ENCODE measurements at places on chromosomes 4 and X.

GRCh38 chr4:7108660-7109059 lies 40.8 kb upstream of the GRPEL1 start:
- DNase-seq = no peak

- no peak for DNase-seq
Measured at GRCh38 chrX:106670631-106671030, 55.9 kb upstream of the RNF128 start.

DNA sequence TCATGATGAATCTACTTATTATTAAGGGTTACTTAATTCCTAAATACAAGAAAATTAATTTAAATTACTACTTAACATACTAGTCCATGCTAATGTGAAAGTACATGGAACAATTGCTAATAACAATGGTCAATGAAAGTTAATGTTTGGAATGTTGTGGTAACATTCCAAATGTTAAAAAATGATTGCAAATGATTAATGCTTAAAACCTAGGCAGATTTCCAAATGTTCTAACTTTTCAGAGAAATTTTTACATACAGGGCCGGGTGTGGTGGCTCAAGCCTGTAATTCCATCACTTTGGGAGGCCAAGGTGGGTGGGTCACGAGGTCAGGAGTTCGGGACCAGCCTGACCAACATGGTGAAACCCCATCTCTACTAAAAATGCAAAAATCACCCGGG lies 1851.3 kb upstream of the PCDH7 start:
- DNase-seq = no peak

GRCh38 chr4:129278868-129279267 lies 182.9 kb downstream of the C4orf33 start:
- DNase-seq = no peak

DNA sequence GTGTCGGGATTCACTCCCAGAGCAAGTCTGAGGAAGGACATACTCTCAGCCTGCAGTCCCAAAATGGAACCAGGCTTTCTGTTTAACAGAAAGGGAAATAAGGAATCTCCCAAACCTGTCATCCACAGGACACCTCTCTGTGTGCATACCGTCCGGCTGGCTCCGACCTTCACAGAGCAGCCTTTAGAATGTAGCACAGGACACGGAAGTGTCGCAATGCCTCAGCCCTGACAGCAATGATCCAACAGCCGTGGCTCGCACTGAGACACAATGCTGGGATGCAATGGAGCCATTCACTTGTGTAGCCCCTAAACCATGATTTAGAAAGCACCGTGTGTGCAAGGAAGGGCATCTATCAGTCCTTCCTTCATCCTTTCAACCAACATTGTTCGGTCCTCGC lies 15.5 kb upstream of the HELT start:
- DNase-seq = no peak

DNA sequence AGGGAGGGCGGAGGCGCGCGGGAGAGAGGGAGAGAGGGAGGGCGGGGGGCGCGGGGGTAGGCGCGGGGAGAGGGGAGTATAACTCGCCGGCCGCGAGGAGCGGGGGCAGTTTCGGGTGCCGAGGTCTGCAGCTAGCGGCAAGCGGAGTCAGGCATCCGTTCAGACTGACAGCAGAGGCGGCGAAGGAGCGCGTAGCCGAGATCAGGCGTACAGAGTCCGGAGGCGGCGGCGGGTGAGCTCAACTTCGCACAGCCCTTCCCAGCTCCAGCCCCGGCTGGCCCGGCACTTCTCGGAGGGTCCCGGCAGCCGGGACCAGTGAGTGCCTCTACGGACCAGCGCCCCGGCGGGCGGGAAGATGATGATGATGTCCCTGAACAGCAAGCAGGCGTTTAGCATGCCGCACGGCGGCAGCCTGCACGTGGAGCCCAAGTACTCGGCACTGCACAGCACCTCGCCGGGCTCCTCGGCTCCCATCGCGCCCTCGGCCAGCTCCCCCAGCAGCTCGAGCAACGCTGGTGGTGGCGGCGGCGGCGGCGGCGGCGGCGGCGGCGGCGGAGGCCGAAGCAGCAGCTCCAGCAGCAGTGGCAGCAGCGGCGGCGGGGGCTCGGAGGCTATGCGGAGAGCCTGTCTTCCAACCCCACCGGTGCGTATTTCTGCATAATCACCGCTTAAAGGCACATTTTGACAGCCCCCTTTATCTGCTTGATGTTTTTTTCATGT lies at the start of gene POU4F2:
Gene POU4F2 (plus strand): TSS at position 108 of the 720 bp plus-strand sequence. CDS start 248 bp downstream, at position 356.
- DNase-seq = no peak

DNA sequence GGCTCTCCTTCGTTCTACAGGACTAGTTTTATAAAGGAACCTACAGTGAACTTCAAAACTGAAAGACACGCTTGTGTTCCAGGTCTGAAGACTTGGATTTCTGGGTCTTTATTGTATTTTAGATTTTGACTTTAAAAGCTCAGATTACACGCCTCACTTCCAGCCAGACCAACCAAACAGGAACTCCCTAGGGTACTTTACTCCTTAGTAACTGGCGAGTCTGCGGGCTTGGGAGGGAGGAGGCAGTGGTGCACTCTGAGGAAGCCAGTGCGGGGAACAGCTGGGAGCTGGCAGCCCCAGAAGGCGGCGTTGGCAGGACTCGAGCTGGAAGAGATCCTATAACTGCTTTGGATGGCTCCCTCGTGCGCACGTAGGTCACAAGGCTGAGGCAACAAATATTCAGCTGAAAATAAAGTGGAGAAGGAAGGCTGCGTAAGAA lies 391 bp upstream of the PHKA1 start:
- DNase-seq = peak; percentile 59

DNA sequence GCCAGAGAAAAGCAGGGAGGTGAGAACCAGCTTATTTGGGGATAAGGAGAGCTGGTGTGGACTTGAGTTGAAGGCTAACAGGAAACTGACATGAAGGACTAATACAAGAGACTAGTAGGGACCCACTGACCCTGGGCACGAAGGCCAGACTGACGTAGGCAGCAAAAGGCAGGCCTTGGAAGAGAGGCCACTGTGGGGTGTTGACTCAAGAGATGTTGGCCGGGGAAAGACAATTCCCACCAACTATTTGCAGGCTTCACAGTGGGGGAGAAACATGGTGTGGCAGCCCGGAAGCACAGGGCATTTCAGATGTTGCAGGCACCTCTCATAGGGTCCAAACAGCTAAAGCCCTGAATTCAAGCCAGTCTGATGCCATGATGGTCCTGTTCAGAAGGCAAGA lies 24.4 kb upstream of the MAP3K15 start:
- no peak for DNase-seq

DNA sequence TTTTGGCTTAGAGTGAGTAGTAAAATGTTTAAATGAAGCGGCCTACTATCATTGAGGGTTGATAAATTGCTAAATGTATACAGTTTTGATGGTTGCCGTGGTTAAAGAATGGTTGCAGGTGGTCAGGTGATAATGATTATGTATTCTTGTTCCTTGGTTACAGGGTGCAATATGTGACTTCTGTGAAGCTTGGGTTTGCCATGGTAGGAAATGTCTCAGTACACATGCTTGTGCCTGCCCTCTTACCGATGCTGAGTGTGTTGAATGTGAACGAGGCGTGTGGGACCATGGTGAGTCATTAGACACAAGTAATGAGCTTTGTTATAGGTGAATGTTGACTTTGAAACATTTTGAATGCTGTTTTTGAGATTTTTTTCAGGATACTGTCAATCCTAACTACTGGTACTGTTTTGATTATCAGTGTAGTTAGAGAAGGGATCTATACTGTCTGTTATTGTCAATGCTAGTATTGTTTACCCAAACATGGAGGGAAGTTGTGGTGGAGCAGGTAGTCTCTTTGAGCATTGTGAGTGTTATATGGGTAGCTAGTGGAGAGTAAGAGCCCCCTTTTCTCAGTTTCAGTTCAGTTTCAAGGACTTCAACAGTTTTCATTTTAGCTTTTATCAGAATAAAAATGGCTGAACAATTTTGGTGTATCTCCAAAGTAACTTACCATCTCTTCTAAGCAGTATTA lies 8.9 kb downstream of the ZNF330 start:
- DNase-seq = no peak

GRCh38 chrX:111519215-111519614 lies 7.8 kb downstream of the SERTM2 start:
- DNase-seq = peak; percentile 54

DNA sequence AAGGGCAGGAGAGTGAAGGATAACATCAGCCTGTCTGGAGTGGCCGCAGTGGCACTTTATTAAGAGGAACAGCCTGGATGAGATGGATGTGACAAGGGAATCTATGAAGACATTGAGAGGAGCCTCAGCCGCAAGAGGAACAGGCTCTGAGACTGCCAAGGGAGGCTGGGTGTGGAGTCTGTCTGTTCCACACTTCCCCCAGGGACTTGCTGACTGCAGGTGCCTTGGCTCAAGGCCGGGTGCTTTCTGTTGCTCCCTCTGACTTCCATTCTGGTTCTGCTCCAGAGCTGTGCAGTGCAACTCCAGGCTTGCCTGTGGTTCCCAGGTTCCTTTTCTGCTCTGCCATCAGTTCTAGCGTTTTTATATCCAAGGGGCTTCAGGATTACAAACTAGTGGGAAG lies 54.6 kb downstream of the FRMPD3 start:
- DNase-seq = no peak

GRCh38 chrX:2903366-2903765 lies 25.8 kb downstream of the ARSD start:
- no peak for DNase-seq

DNA sequence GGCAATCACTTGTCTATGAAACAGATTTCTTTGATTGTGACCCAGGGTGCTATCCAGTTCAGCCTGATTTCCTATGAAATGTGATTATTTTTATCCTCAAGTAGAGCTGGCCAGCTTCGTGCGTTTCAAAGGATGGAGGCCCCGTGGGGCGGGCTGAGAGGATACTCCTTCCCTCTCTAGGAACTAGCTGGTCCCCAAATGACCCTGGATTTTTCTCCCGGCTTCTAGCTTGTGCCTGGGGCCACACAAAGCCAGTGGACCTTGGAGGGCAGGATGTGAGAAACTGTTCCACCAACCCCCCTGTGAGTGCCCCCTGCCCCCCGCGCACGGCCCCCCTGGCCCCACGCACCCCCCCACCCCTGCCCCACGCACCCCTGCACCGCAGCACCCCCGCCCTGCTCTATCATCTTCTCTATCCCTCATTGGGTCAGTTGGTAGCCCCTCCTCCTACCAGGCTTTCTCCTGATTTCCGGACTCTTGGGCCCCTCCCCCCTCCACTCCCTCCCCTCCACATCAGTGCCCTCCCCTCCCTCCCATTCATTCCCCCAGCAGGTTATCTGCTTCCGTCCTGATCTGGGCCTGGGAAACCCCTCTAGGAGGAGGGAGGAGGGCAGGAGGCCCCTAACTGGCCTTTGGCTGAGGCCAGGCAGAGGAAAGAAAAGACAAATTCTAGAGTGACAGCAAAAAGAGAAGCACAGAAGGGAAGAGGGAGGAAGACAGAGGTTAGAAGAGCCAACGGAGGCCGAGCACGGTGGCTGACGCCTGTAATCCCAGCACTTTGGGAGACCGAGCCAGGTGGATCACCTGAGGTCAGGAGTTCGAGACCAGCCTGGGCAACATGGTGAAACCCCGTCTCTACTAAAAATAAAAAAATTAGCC lies 3.3 kb downstream of the XPNPEP2 start:
- no peak for DNase-seq

DNA sequence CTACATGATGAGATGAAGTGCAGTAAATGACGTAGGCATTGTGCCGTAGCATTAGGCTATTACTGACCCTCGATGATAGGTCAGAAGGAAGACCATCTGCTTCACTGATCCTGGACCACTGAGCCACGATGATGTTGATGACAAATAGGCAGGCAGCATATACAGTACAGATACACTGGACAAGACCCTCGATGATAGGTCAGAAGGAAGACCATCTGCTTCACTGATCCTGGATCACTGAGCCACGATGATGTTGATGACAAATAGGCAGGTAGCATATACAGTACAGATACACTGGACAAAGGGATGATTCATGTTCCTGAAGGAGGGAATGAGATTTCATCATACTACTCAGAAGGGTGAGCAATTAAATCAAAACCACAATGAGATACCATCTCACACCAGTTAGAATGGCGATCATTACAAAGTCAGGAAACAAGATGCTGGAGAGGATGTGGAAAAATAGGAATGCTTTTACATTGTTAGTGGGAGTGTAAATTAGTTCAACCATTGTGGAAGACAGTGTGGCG lies 50.9 kb downstream of the BEND4 start:
- DNase-seq = no peak

- DNase-seq = no peak
Measured at GRCh38 chr4:40453912-40454311, 118.8 kb downstream of the CHRNA9 start.
